ENCODE measurements at places on chromosomes 6 and 20. TPM values are rescaled to one million over a fixed set of nuclear protein-coding genes. Genes with fewer than 3 reads are reported as not detected.

GRCh38 chr6:56517155-56517745 is 125.4 kb downstream of the DST start:
- H3K36me3 ChIP-seq, result no peaks in the 10 kb centered on the region
- no peak overlapping the region for H3K27ac ChIP-seq
- no peak overlapping the region for H3K4me3 ChIP-seq

DNA sequence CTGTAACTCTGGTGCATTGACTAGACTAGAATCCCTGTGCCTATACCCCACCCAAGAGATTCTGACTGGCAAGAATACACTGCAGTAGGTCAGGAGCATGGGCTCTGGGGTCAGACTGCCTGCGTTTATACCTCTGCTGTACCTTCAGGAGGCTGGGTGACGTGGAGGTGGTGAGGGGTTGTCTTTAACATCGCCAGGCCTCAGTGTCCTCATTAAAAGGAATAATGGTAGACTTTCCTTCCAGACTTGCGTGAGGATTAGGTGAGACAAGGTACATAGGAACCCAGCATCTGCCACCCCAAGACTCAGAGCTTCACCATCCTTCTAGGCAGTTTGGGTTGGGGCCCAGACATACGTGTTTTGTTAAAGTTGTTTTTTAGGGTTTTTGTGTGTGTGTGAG is 44.3 kb downstream of the TM9SF4 start:
- H3K4me1 ChIP-seq, result peaks cover 5% of the 10 kb centered on the region
- no peaks in the 10 kb centered on the region for H3K27me3 ChIP-seq
- H3K27ac ChIP-seq, result no peak overlapping the region
- H3K36me3 ChIP-seq, result peaks cover 12% of the 10 kb centered on the region

- peaks cover 18% of the 10 kb centered on the region for H3K36me3 ChIP-seq
- H3K4me3 ChIP-seq, result peak overlapping the region; percentile 71
- no peaks in the 10 kb centered on the region for H3K27me3 ChIP-seq
- peak overlapping the region; percentile 84 for H3K27ac ChIP-seq
- peaks cover 45% of the 10 kb centered on the region for H3K4me1 ChIP-seq
- no peak for DNase-seq
Observed at GRCh38 chr6:7154341-7155139, 46.8 kb downstream of the RREB1 start.

GRCh38 chr20:54000262-54000661 is 70.1 kb downstream of the BCAS1 start:
- no peak overlapping the region for H3K27ac ChIP-seq
- no peak for DNase-seq
- H3K4me1 ChIP-seq, result no peaks in the 10 kb centered on the region
- H3K4me3 ChIP-seq, result no peak overlapping the region

DNA sequence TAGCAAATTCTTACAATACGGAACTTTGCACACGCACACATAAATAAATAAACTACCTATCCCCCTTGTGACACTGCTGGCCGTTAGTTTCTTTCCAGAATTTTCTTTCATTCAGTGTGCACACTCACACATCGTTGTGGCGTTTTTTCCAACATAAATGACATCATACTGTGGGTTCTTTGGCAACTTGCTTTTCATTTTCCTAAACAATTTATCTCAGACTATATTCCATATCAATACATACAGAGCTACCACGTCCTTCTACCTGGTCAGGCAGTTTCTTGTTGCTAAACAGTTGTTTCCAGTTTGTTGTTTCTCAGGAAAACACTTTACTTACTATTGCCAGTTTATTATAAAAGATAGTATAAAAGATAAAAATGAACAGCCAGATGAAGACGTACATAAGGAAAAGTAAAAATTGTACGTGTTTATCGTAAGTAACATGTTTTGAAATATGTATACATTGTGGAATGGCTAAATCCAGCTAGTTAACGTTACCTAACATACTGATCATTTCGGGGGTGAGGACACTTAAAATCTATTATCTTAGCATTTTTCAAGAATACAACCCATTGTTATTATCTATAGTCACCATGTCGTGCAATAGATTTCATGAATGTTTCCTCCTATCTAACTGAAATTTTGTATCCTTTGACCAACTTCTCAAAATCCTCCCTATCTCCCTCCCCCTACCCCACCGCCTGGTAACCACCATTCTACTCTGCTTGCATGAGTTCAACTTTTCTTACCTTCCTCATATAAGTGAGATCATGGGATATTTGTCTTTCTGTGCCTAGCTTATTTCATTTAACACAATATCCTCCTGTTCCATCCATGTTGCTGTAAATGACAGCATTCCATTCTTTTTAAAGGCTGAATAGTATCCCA is 1.2 kb upstream of the TP53RK start:
- H3K36me3 ChIP-seq, result peaks cover 11% of the 10 kb centered on the region
- no peaks in the 10 kb centered on the region for H3K27me3 ChIP-seq
- peak overlapping the region; percentile 69 for H3K27ac ChIP-seq
- no peak for DNase-seq

GRCh38 chr6:108983151-108983550 is 111.5 kb downstream of the SESN1 start:
- no peak for DNase-seq
- H3K36me3 ChIP-seq, result peaks cover 38% of the 10 kb centered on the region
- no peaks in the 10 kb centered on the region for H3K27me3 ChIP-seq
- H3K4me3 ChIP-seq, result no peak overlapping the region
- H3K27ac ChIP-seq, result no peak overlapping the region

DNA sequence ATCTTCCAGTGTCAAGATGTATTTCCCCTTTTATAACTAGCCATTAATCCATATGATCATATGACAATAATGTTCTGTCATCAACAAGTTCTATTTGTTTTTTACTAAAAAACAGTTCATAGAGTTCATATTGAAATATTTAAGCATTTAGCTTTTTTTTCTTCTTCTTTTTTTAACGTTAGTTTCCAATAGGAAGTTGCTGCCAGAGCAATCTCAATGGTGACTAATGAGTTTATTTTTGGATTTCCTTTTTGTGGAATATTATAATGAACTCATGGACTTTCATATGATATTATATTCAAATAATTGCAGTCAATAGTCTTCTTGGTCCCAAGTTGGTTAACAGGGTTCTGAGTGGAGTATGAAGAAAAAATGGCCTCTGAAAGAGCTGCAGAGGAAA is 343.3 kb downstream of the BCKDHB start:
- DNase-seq, result no peak
- no peak overlapping the region for H3K4me3 ChIP-seq
- no peaks in the 10 kb centered on the region for H3K36me3 ChIP-seq
- H3K27me3 ChIP-seq, result no peaks in the 10 kb centered on the region
- no peaks in the 10 kb centered on the region for H3K4me1 ChIP-seq

- H3K4me1 ChIP-seq, result no peaks in the 10 kb centered on the region
- no peak for DNase-seq
- peak within 1 kb of the TSS; percentile 43 for H3K4me3 ChIP-seq
- H3K27me3 ChIP-seq, result peaks cover 36% of the 10 kb centered on the region
Observed at GRCh38 chr6:43075670-43076463, at the start of gene PTK7. TSS of gene PTK7 (plus strand) at chr6:43076314. CDS start at chr6:43076489, 175 bp downstream.

DNA sequence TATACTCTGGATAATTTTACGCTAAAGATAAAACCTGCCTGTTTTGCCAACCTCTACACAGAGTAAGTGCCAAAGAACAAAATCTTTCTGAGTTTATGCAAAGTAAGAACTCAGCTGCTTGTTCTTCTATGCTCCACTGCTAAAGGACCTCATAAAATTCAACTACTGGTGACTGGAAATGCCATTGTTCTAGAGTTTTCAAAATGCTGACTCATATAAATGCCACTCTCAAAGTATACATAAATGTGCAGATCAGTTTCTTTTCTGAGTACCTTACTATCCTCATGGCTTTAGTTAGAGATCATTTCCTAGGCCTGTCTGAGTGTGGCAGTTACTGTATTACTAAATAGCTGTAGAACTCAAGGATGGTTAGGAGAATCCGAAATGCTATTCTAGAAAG is 45.6 kb downstream of the LYRM4 start:
- H3K27ac ChIP-seq, result no peak overlapping the region
- H3K36me3 ChIP-seq, result peaks cover 1% of the 10 kb centered on the region
- peaks cover 5% of the 10 kb centered on the region for H3K4me1 ChIP-seq
- no peak overlapping the region for H3K4me3 ChIP-seq

DNA sequence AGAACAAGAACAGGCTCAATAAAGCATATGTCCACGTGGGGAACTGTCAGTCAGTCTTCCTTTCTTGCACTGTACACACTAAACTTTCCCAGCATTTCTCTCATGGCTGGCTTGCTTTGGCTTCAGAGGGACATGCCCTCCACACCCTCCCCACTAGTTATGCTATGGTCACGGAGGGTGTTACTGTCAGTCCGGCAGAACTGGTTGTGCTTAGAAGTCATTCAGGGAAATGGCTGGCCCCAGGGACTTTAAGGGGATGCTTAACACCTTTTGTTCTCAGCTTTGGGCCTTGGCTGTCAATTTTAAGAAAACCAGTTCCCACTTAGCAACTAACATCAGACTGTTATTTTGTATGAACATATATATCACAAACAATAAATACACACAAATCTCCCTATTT is 55.1 kb downstream of the ELOVL5 start:
- H3K36me3 ChIP-seq, result peaks cover 8% of the 10 kb centered on the region
- H3K27me3 ChIP-seq, result no peaks in the 10 kb centered on the region
- no peak for DNase-seq
- peaks cover 29% of the 10 kb centered on the region for H3K4me1 ChIP-seq

RSPH9 gene
- not detected for total RNA-seq

HDGFL1 gene
- not detected for total RNA-seq

UNC93A gene
- total RNA-seq, result not detected

Measured in activated naive CD8-positive, alpha-beta T cell treated with anti-CD3 and anti-CD28 coated beads, Interleukin-2, amount 10 ng/mL, durations not matched to agents 7 days and 5 days (primary cell).